ENCODE measurements at places on chromosomes 4 and X. TPM values are rescaled to one million over a fixed set of nuclear protein-coding genes. Genes with fewer than 3 reads are reported as not detected.

Gene PNMA6A
- 0.22 TPM for total RNA-seq

Gene CORIN
- total RNA-seq = 0.63 TPM

Gene HS3ST1
- not detected for total RNA-seq

Gene CDS1
- total RNA-seq = not detected

DNA sequence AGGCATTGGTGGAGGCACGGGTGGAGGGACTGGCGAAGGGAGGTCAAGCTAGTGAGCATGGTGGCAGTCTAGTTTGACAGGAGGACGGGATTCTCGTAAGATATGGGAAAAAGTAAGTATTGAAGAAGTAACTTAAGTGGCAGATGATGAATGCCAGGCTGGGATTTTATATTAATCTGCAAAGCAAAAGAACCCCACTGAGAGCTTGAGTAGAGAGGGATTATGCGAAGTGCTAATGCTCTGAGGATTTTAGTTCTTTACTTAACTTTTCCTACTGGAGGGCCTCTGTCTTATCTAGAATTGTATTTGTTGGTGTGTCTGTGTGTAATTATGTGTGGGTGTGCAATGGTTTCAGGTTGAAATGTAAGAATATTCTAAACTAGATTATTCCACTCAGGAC is 327.9 kb downstream of the FAT4 start:
- no peak for DNase-seq
- H3K27ac ChIP-seq = no peak overlapping the region
- H3K27me3 ChIP-seq = no peaks in the 10 kb centered on the region
- peaks cover 7% of the 10 kb centered on the region for H3K4me1 ChIP-seq
- no peak overlapping the region for H3K4me3 ChIP-seq

- no peaks in the 10 kb centered on the region for H3K27me3 ChIP-seq
- no peak overlapping the region for H3K4me3 ChIP-seq
- no peak overlapping the region for H3K27ac ChIP-seq
- no peaks in the 10 kb centered on the region for H3K4me1 ChIP-seq
- H3K36me3 ChIP-seq = no peaks in the 10 kb centered on the region
Measured at GRCh38 chrX:9221781-9222180, 187.9 kb upstream of the FAM9B start.

- no peaks in the 10 kb centered on the region for H3K4me1 ChIP-seq
- DNase-seq = no peak
- no peak overlapping the region for H3K4me3 ChIP-seq
- H3K27me3 ChIP-seq = no peaks in the 10 kb centered on the region
- no peaks in the 10 kb centered on the region for H3K36me3 ChIP-seq
Measured at GRCh38 chrX:101071582-101071981, 7.1 kb upstream of the TMEM35A start.

DNA sequence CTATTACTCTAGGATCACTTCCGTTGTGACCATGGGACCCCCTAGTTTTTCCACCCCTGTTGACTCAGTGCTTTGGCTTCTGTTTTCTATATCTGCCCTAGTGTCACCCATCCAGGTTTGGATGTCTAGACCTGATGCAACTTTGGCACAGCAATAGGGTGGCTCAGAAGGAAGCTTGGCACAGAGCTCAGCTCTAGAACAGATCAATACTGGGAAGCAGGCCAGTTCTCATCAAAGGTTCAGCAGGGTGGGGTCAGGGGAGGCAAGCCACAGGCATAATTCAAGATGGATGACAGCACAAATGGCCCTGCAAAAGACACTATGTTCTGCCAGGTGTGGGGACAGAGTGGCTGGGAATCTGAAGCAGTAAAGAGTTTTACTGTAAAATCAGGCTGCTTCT is 74.2 kb upstream of the EGFL6 start:
- H3K4me1 ChIP-seq = no peaks in the 10 kb centered on the region
- no peaks in the 10 kb centered on the region for H3K27me3 ChIP-seq
- H3K36me3 ChIP-seq = no peaks in the 10 kb centered on the region

DNA sequence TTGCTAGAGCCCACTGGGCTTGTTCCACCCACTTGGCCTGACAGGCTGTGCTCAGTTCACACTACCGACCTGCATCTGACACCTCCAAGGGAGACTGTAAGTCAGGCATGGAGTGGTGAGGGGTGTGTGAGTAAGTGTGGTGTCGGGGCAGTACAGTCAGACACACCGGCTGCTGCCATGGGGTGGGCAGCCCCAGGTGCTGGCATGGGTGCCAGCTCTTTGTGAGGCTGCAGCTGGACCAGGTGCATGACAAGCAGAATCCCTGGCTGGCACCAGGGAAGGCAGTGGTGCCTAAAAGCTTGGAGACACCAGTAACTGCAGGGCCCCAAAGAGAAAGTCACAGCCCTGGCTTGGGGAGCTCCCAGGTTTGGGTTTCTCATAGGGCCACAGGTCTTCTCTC is 665.0 kb downstream of the SH3BGRL start:
- no peaks in the 10 kb centered on the region for H3K36me3 ChIP-seq
- no peak overlapping the region for H3K4me3 ChIP-seq
- DNase-seq = no peak

GRCh38 chr4:3783693-3784306 is 17.6 kb downstream of the ADRA2C start:
- no peaks in the 10 kb centered on the region for H3K27me3 ChIP-seq
- no peaks in the 10 kb centered on the region for H3K36me3 ChIP-seq
- H3K4me3 ChIP-seq = no peak overlapping the region
- no peak overlapping the region for H3K27ac ChIP-seq
- H3K4me1 ChIP-seq = no peaks in the 10 kb centered on the region

DNA sequence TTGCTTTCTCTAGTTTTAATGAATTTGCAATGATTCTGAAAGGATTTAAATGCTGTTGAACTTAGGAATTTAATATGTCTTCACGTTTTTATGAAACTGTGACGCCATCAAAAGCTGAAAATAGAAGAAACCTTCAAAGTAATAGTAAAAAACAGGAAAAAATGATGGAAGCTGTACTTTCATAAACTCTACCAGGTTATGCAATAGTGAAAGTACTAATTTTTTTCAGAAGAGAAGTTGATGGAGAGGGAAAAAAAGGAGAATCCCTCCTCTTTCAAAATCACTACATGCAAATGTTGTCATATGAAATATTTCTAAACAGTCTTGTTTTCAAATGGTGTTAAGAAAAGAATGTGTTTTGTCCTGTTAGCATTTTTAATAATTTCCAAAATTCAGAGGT is 73.6 kb downstream of the ZNF330 start:
- no peak overlapping the region for H3K4me3 ChIP-seq
- no peaks in the 10 kb centered on the region for H3K4me1 ChIP-seq
- H3K27ac ChIP-seq = no peak overlapping the region
- no peak for DNase-seq

GRCh38 chr4:142085513-142086292 is 449.3 kb downstream of the IL15 start:
- no peaks in the 10 kb centered on the region for H3K27me3 ChIP-seq
- no peak overlapping the region for H3K27ac ChIP-seq
- no peak for DNase-seq

GRCh38 chr4:113144091-113144490 is 94.6 kb downstream of the ANK2 start:
- no peaks in the 10 kb centered on the region for H3K36me3 ChIP-seq
- no peak for DNase-seq
- H3K4me1 ChIP-seq = peaks cover 30% of the 10 kb centered on the region
- no peak overlapping the region for H3K27ac ChIP-seq
- no peaks in the 10 kb centered on the region for H3K27me3 ChIP-seq

- H3K4me3 ChIP-seq = no peak overlapping the region
- no peak overlapping the region for H3K27ac ChIP-seq
- H3K27me3 ChIP-seq = peaks cover 80% of the 10 kb centered on the region
- DNase-seq = no peak
- H3K4me1 ChIP-seq = no peaks in the 10 kb centered on the region
Measured at GRCh38 chr4:8112036-8112576, 46.5 kb downstream of the ABLIM2 start.
